ENCODE measurements at places on chromosomes 3 and 15. TPM values are rescaled to one million over a fixed set of nuclear protein-coding genes. Genes with fewer than 3 reads are reported as not detected.

The UACA gene
- 92.1 TPM for total RNA-seq

The SH2D7 gene
- not detected for total RNA-seq

The ACVR2B gene
- 1.1 TPM for total RNA-seq

The PROS1 gene
- 38.6 TPM for total RNA-seq

The LMAN1L gene
- total RNA-seq = not detected

The CPN2 gene
- total RNA-seq = not detected

The ATP13A5 gene
- not detected for total RNA-seq

The CIB2 gene
- under 0.01 TPM for total RNA-seq
